ENCODE measurements at places on chromosomes 7 and 10.

GRCh38 chr7:159036916-159037605, 107.6 kb downstream of the VIPR2 start:
- no peak for DNase-seq

DNA sequence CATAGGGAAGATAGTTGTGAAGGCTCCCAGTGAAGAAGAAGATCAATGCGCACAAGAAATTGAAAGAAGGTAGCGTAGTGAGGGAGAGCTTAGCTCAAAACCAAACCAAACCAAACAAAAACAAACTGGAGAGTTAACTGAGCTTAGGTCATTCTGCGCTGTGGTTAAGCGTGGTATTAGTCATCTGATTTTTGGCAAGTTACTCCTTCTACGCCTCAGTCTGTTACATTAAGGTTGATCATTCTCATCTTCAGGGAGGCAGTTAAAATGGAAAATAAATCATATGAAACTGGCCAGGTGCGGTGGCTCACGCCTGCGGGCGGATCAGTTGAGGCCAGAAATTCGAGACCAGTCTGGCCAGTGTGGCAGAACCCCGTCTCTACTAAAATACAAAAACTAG, 259.7 kb downstream of the EXOC4 start:
- no peak for DNase-seq

GRCh38 chr10:77977016-77977415, 50.5 kb upstream of the DLG5 start:
- no peak for DNase-seq

GRCh38 chr10:122565766-122566206, 5.2 kb downstream of the DMBT1 start:
- DNase-seq: peak; percentile 67

GRCh38 chr10:18738835-18739234, 79.6 kb downstream of the ARL5B start:
- no peak for DNase-seq

GRCh38 chr10:13788320-13788600, 201.5 kb downstream of the PRPF18 start:
- DNase-seq: no peak

DNA sequence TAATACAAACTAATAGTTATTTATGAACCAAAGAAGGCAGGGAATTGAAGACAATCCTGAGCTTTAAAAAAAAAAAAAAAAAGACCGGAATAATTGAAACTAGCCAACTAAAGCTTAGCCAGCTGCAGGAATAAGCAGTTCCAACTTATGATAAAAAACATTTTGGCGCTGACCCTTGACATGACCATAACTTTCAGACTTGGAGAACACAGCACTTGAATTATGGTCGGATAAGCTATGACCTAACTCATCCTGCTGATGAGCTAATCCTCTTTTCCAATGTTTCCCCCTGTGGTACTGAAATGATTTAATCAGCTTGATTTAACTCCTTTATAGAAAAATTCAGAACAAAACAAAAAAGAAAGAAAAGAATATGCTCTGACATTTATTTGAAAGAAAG, 181.8 kb downstream of the DGKB start:
- DNase-seq: no peak

DNA sequence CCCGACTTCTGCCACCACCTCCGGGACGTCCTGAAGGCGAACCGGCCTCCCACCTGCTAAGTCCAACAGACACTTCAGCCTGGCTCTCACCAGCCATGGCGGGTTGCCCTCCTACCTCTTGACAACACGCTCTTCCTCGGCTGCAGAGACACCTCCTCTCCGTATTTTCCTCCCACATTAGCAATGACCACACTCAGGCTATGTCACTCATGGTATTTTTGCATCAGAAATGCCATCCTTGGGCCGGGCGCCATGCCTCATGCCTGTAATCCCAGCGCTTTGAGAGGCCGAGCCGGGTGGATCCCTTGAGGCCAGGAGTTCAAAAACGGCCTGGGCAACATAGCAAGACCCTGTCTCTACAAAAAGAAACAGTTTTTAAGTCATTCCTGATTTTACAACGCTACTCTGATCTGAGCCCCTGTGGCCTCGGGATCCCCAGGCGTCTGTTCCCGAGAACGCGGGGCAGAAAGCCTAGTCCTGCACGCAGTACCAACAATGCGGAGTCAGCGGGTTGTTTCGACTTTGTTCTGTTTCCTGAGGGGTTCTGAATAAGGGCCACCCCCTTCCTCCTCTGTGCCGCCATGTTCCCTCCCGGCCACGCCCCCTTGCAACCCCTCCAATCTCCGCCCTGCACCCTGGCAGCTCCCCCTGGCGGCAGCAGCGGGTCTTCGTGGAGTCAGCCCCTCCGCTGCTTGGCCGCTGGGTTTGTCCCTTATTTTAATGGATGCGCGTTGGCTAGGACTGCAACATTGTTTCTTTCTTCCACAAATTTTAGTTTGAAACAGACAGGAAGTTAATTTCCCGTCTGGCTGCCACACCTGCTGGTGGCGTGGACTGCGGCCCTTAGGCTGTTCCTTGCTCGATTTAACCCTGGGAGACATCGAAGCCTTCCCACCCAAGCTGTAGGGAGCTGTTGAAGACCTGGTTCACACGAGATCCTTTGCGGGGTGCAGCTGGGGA, 9.7 kb upstream of the ZFAND2A start:
- peak; percentile 95 for DNase-seq

GRCh38 chr10:110651044-110651958, 7.2 kb downstream of the RBM20 start:
- DNase-seq: no peak

GRCh38 chr10:100873146-100873826, 39.5 kb upstream of the SLF2 start:
- DNase-seq: no peak

GRCh38 chr7:100090527-100091410, 2.0 kb downstream of the COPS6 start:
- no peak for DNase-seq

GRCh38 chr7:112334366-112334765, 115.9 kb upstream of the IFRD1 start:
- no peak for DNase-seq

DNA sequence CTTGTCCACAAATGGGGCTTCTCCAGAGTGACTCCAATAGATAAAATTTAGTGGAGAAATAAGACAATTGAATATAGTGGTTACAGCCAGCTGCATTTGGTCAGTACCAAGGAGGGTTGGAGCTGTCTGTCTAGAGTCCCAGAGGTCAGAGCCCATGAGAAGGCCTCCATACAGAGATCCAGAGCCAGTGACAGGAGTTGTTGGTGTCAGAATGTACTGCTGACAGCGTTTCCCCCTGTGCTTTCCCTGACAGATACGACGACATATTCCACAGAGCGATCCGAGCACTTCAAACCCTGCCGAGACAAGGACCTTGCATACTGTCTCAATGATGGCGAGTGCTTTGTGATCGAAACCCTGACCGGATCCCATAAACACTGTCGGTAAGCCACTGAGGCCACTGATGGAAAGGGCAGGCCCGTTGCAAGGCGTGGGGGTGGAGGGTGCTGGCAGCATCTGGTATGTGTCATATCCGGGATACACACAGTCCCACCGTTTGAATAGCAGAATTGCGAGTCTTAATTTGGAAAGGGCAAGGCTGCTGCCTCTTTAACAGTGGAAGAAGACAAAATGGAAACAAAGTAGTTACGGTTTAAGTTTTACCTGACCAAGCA, 483.6 kb downstream of the NRG3 start:
- DNase-seq: no peak

DNA sequence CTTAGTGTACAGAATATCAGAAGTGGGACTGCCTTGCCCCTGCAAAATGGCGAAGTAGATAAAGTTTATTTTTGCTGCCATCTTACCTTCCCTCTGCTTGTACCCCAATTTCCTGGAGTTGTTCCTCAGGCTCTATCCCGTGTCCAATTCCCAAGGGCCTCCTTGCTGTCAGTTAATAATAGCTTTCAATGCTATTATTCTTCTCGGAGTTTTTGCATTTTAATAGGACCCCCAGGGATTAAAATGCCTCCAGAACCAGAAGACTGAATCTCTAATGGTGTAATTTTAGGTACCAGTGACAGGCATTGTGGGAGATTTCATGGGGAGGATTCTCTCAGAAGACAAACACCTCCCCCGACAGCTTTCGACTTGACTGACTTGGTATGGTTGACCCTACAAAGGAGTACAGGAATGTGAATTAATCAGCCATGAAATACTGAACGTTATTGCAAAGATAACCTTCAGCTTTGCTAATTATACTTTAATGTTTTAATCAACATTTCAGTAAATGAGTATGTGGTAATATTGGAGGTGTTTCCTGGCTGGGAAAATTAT, 75.2 kb downstream of the ZNF22 start:
- no peak for DNase-seq

- DNase-seq: no peak
Observed at GRCh38 chr10:85537561-85537960, 829.0 kb downstream of the GRID1 start.

DNA sequence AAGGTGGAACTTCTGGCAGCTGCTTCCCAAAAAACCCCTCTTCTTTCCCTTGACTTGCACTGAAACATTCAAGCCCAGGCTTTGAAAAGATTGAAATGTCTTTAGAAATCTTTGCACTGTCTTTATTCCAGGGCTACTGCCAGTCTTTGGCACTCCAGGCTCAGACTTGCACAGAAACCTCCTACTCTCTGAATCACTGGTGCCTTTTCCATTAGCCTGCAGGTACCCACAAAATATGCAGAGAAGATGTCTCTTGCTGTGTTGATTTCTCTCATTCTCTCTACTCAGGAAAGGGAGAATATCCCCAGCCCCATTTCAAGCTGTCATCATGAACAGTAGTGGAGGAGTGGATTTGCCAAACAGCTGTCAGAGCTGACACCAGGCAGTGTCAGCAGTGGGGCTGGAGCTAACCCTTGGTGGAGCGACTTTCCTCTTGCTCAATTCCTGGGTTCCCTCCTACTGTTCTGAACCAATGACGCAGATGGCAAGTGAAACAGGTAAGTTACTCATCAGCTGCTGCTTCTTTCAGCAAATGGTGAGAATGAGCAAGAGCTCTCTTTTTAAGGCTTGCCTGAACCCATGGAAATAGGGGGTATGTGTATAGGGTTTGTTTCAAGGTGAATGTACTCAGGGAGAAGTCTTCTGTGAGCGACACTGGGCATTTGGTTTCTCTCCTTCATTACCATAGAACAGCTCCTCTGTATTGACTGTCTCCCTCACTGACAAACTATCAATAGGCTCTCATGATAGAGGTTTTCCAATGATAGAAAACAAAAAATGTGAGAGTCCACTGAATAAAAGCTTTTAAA, 362.4 kb downstream of the ADRA2A start:
- DNase-seq: no peak

DNA sequence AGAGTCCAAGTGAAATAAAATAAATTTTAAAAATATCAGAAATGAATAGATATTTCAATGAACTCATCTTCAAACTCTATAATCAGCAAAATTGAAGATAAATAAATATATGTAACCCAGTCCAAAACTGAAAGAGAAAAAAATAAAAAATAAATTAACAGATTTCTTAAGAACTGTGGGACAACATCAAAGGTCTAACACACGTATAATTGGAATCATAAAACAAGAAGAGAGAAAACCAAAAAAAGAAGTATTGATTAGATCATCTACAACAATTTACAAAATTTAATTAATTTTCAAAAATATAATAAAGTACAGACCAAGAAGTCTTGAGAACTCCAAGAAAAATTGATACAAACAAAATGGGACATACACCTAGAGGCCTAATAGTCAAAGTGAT, 625.8 kb upstream of the SORCS1 start:
- no peak for DNase-seq

DNA sequence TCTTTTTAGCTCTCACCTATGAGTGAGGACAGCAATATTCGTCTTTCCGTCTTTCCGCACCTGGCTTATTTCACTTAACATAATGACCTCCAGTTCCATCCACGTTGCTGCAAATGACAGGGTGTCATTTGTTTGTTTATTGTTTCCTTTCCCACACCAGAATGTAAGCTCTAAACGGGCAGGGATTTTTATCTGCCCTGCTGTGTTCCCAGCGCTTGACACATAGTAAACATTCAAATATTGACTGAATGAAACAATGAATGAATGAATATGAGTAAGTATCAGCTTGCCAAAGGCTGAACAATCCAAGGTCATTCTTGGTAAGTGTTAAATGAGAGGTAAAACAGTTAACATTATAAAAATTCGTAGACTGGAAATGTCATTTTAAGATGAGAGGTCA, 12.8 kb downstream of the SH3PXD2A start:
- DNase-seq: no peak

DNA sequence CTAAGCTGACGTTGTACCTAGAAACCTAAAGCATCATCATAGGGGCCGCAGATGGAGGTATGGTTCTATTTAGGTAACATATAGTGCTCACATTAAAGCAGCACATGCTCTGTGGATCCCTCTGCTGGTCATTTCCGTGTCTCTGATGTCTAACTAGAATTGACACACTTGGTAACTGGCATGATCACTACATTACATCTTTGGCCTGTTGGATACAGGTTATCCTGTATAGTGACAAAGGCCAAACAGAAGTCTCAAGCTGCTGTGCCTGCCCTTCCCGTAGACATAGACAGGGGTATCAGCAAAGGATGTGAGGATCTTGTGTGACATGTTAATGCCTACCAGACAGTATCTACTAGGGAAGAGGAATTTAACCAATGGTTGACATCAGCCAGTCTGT, 51.2 kb downstream of the KIF5B start:
- DNase-seq: no peak

GRCh38 chr7:6330657-6331056, 58.2 kb upstream of the CYTH3 start:
- no peak for DNase-seq

GRCh38 chr7:142801601-142802295, 31.0 kb downstream of the PRSS2 start:
- no peak for DNase-seq

- DNase-seq: no peak
Observed at GRCh38 chr10:18875477-18875876, 173.1 kb upstream of the MALRD1 start.
